ENCODE measurements at places on chromosomes 1 and 21. TPM values are rescaled to one million over a fixed set of nuclear protein-coding genes. Genes with fewer than 3 reads are reported as not detected.

The OLFML2B gene
- 0.55 TPM for total RNA-seq

The TSPEAR gene
- 0.13 TPM for total RNA-seq

The PLXNA2 gene
- total RNA-seq: 78.4 TPM

The URB1 gene
- 8.4 TPM for total RNA-seq

- no peak for DNase-seq
Measured at GRCh38 chr1:180923021-180923841, 10.5 kb downstream of the KIAA1614 start.

GRCh38 chr1:2787163-2787911 is 14.2 kb downstream of the TTC34 start:
- DNase-seq: peak; percentile 51

The LRRC3 gene
- 0.49 TPM for total RNA-seq

The NES gene
- 3.9 TPM for total RNA-seq

GRCh38 chr21:42413500-42413899 is 9.8 kb downstream of the UBASH3A start:
- DNase-seq: no peak

- no peak for DNase-seq
Measured at GRCh38 chr1:179038528-179039281, 13.0 kb downstream of the FAM20B start.

DNA sequence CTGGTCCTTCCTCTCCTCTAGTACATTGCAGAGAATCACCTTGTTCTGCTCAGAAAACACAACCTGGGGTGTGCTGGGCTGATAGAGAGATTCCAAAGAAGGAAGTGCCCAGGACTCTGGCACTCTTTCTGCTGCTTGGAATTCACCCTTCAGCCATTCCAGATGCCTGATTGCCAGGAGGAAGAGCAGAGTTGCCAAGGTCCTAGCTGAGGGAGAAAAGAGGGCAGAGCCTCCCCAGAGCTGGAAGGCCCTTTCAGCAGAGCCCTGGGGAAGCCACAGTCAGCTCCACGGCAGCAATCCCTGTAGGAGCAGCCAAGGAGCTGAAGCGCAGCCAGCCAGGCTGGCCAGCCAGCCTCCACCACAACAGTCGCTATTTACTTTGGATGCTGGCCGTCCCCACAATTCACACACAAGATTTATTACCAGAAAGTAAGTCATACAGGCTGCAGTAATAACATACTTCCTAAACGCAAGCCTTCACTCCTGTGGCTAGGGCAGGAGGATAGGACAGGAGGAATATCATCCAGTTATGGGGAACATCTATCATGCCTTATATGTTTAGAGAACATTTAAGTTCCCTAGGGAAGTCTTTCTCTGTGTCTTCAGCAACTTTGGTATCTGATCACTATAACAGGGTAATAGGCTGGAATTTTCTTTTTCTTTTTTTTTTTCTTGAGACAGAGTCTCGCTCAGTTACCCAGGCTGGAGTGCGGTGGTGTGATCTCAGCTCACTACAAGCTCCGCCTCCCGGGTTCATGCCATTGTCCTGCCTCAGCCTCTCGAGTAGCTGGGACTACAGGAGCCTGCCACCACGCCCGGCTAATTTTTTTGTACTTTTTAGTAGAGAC is 36.6 kb upstream of the SLC44A3 start:
- peak; percentile 85 for DNase-seq

The GBP7 gene
- total RNA-seq: not detected

GRCh38 chr1:233448109-233448689 is 120.7 kb downstream of the MAP3K21 start:
- DNase-seq: no peak

The NMNAT2 gene
- total RNA-seq: 3.5 TPM
